ENCODE measurements at places on chromosomes 3 and 15.

DNA sequence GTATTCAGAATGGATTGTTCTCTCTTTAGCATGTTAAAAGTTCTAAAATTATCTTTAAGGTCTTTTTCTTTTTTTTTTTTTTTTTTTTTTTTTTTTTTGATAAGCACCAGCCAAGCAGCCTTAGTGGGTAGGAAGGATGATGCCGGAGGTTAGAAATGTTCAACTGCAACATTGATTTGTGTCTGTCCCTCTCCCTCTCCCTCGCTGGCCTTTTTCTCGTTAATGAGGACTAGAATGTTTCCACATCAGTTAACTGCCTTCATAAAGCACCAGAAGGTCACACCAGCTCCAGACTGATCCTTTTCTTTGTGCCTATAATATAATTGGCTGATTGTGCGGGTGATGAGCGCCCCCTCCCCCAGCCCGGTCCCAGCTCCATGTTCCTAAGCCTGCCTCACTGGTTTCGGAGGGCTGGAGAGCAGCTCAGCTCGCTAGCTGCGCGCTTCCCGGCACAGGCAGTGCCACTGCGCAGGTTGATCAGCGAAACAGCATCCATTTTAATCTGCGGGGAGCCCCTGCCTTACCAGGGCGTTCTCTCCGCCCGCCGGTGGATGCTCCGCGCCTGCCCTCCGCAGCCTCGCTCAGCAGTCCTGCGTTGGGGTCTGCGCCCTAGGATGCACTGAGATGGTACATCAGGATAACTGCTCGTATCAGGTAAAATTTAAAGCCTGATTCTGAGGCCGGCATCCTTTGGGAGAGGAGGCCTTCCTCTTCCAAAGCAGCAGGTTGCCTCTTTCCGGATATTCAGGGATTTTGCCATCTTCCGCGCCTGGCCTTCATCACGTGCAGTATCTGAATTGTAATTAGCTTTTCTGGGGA, 148.9 kb upstream of the IL12A start:
- no peak for DNase-seq

DNA sequence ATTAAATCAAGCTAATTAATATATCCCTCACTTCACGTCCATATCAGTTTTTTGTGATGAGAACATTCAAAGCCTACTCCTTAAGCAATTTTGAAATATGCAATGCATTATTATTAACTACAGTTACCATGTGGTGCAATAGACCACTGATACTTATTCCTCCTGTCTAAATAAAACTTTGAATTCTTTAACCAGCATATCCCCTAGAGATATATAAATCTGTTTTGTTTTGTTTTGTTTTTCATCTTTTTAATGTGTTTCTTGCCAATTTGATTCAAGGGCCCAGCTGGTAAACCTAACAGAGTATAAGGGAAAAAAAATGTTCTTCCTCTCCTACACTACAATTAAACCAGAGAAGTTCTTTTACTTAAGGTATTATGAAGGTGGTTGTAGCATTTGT, 524.2 kb downstream of the NAALADL2 start:
- DNase-seq: no peak

- DNase-seq: no peak
Measured at GRCh38 chr3:178718995-178719635, 182.9 kb downstream of the KCNMB2 start.

GRCh38 chr15:66746231-66746605, 44.2 kb downstream of the SMAD6 start:
- no peak for DNase-seq

- peak; percentile 51 for DNase-seq
Measured at GRCh38 chr3:159929171-159930141, 59.2 kb upstream of the IL12A start.

GRCh38 chr15:94110476-94111130, 120.8 kb upstream of the MCTP2 start:
- no peak for DNase-seq

DNA sequence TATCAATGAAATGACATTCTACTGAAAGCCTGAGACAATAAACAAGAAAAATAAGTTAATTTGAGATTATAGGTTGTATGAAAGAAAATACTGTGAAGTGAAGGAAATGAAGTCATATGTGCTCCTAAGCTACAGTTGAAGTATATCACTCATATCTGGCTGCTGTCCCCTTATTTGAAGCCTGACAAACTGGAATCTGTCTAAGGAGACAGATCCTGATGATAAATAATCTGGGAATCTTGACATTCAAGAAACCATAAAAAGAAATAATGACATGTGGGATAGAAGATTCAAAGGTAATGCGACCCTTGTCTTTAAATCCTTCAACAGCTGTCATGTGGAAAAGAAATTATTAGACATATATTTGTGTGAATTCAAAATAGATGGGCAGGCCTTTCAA, 424.5 kb upstream of the LMCD1 start:
- no peak for DNase-seq

DNA sequence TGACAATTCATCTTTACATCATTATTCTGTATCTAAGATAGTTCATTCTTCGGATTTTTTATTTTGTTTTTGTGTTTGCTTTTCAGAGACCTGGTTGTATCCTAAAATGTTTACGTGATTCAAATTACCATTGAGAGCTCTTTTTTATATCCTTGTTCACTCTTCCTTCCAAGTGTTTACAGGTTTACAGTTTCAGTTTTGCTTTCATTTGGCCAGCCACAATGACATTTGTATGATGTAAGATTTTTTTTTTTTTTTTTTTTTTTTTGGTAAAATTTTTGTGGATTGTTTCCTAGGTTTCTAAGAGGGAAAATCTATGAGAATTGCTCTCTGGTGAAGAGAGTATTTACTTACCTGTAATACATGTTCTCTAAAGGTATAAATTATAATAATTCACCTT, 55.0 kb downstream of the SETD5 start:
- DNase-seq: no peak

GRCh38 chr3:156183396-156183795, 63.0 kb downstream of the KCNAB1 start:
- DNase-seq: no peak

GRCh38 chr15:33644304-33644703, 324.0 kb upstream of the CHRM5 start:
- no peak for DNase-seq

DNA sequence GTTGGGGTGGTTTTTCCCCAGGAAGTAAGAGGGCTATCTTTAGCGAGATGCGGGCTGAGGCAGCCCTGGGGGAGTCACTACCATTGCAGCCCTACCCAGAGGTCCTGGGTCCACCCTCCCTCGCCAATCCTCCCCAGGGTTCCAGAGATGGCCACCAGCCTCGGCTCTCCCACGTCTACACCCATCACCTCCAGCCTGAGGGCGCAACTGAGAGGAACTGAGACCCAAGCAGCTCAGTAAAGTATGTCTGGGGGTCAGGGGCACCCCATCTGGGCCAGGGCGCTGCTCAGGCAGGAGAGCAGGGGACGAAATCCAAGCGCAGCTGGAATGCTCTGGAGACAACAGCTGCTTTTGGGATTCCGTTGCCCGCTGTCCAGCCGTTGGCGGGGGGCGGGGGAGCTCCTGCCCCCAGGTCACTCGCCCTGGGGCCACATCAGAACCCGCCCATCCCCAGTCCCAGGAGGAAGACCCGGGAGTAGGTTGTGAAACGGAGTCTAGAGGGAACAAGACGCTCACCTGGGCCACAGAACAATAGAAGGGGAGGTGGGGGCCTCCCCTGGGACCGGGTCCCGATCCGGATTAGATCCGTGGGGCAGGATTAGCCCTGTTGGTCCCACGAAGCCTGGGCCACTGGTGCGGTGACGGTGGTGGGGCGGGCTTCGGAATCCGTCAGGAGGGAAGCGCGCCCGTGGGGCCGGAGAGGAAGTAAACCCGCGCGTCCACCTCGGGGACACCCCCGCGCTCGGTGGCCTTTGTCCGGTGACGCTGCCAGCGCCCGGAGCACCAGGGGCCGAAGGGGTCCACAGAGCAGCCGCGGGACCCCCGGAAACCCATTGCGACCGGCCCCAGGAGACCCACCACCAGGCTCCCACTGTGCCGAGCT, 1.4 kb upstream of the NDUFAF3 start:
- DNase-seq: no peak

GRCh38 chr15:79290642-79291275, 8.2 kb downstream of the ANKRD34C start:
- no peak for DNase-seq

GRCh38 chr3:139318431-139318816, 25.4 kb upstream of the MRPS22 start:
- no peak for DNase-seq

DNA sequence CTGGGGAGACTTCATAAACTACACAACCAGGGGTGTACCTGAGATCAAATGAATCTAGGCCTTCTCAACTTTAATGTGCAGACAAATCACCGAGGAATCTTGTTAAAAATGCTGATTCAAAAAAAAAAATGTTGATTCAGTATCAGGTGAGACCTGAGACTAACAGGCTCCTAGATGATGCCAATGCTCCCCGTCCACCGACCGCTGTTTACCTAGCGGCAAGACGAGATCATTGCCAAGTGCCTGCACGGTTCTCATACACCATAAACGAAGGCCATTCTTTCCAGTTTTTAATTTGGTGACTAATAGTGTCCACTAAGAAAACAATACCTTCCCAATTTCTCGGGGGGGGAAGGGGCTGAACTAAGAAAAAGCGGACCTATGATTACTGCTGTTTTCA, 2.5 kb upstream of the FSIP1 start:
- no peak for DNase-seq

GRCh38 chr3:46748170-46748569, 30.5 kb upstream of the PRSS50 start:
- no peak for DNase-seq

DNA sequence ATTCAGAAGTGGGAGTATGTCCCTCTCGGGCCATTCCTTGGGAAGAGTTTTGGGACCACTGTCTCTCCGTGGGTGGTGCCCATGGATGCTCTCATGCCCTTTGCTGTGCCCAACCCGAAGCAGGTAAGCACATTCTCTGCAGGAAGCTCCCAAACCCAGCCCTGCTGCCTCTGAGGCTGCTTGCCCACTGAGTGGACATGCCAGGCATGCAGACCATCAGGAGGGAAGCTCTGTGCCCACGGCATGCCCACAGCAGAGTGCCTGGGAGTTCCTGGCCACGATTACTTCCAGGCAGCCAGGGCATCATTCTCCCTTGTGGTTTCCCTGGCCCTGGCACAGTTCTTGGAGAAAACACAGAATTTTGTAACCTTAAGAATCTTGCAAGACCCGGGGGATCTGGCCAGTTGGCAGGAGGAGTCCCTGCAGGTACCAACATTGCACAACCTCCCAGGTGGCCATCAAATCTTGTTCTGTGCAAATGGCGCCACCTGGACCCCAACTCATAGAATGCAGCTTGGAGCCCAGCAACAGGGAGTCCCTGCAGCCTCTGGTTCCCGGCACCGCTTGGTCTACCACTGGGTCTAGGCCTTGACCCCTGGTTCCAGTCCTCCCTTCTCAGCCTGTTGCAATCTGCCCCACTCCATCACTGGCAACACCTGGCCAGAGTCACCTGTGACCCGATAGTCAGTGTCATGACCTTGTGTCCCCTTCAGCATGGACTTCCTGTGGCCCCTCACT, 20.4 kb downstream of the FAH start:
- peak; percentile 58 for DNase-seq

GRCh38 chr3:38471260-38471857, 17.7 kb downstream of the ACVR2B start:
- DNase-seq: no peak

- DNase-seq: no peak
Measured at GRCh38 chr3:29339016-29339833, 58.4 kb downstream of the RBMS3 start.

DNA sequence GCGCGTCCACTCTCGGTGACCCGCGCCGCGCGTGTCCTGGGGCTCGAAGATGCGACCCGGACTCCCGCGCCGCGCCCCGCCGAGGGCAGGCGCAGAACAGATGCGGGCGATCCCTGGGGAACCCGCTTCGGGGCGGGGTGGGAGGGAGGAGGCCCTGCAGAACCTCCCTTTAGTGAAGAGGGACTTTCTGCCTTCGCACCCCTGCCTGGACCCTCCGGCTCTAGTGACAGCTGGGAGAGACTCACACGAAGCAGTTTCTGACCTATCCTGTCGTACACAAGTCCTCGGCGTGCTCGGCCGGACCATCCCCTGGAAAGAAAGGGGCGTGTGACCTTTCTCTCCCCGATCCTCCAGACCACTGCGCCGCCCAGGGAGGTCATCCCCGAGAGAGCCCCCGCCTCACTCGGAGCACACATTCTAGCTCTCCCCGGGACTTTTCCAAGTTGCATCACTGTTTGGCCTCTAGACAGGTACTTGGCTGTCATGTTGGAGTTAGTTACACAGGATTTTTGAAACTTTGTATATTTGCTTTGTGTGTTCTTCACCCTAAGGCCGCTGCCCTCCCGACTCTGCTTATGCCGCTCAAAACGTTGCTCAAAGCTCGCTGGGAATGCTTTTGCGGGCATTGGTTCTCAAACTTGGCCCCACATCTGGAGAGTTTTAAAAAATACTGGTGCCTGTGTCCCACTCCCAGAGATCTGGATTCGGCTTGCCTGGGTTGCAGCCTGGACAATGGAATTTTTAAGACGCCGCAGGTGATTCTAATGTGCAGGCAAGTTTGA, 582 bp downstream of the CGNL1 start:
- DNase-seq: peak; percentile 4

- DNase-seq: no peak
Measured at GRCh38 chr3:22491344-22491743, 711.8 kb upstream of the UBE2E2 start.

DNA sequence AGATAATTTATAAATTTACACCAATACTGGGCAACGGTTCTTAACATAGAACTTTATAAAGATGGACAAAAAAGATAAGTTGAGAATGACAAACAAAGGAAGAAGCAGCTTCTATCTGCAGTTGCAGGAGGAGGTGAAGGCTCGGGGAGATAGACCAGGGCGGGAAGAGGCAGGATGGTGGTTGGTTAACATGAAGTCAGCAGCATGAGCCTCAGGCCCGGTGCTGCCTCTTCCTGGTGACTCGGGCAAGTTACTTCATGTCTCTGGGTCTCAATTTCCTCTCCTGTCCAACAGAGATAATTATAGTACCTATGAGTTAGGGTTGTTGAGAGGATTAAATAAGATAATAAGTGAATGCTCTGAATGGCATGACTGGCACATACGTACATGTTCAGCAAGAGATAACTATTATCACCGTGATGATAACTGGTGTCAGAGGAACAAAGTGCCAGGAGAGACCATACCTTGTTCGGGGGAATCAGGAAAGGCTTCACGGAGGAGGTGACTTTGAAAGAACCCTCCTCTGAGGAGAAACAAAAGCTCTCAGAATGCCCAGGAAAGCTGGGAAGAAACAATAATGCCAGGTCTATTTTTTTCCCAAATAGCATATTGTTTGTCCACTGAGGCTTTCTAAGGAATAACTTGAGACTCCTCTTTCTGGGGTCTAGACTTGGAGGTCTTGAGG, 4.4 kb downstream of the PAK6 start:
- DNase-seq: no peak

GRCh38 chr15:48781017-48781416, 29.9 kb downstream of the CEP152 start:
- DNase-seq: no peak

DNA sequence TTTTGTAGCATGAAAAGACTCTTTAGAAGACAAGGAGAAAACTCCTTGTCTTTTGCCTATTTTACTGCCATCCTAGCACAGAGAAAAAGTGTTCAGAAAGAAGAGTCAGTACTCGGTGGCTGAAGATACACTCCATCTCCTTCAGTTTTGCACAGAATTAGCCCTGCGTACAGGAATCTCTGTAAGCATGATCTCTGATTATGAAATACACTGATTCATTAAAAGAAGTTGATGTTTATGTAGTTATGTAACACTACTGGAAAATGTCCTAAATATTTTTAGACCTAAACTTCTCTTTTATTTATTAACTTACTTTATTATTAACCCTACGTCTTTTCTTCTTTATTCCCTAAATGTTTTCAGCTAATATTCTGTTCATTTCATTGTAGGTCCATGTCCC, 138.4 kb downstream of the LEKR1 start:
- no peak for DNase-seq

- no peak for DNase-seq
Measured at GRCh38 chr3:131568460-131568859, 65.7 kb upstream of the MRPL3 start.

GRCh38 chr3:132399054-132399929, 18.0 kb upstream of the DNAJC13 start:
- DNase-seq: peak; percentile 42

Data from PC-9 (cell line).